Common myeloid progenitor, CD34-positive (primary cell): ENCODE measurements at places on chromosomes 1 and 21.
A peak's percentile ranks its signal among the peaks of the same experiment; 100 is the strongest.

GRCh38 chr1:211938561-211938997 lies 96.8 kb downstream of the INTS7 start:
- H3K4me1 ChIP-seq: peaks cover 8% of the 10 kb centered on the region
- peak overlapping the region; percentile 80 for H3K4me3 ChIP-seq
- H3K36me3 ChIP-seq: no peaks in the 10 kb centered on the region

- no peak overlapping the region for H3K27ac ChIP-seq
- no peaks in the 10 kb centered on the region for H3K4me1 ChIP-seq
- H3K27me3 ChIP-seq: no peaks in the 10 kb centered on the region
- H3K4me3 ChIP-seq: no peak overlapping the region
- no peak for DNase-seq
Observed at GRCh38 chr1:11520531-11521233, 41.7 kb downstream of the DISP3 start.

- H3K27me3 ChIP-seq: no peaks in the 10 kb centered on the region
- no peak for DNase-seq
- H3K4me3 ChIP-seq: no peak overlapping the region
- peaks cover under 1% of the 10 kb centered on the region for H3K4me1 ChIP-seq
Observed at GRCh38 chr1:16927256-16927655, 5.5 kb downstream of the CROCC start.

DNA sequence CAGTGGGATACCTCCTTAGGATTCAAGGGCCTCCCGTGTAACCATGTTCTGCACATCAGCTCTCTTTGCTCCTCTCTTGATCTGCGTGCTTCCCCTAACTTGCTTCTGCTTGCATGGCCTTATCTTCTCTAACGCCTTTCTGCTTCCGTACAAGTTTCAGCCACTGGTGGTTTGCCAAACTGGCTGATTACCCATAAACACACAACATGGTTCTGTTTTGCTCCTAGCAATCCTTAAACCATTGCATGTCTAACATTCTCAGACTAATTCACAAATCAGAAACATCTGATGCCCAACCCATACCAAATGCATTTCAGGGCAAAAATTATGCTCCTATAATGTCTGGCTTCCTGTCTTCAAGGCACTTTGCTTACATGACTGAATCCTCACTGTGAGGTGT lies 166.4 kb downstream of the PBX1 start:
- no peaks in the 10 kb centered on the region for H3K36me3 ChIP-seq
- peaks cover 18% of the 10 kb centered on the region for H3K27me3 ChIP-seq
- H3K27ac ChIP-seq: no peak overlapping the region

DNA sequence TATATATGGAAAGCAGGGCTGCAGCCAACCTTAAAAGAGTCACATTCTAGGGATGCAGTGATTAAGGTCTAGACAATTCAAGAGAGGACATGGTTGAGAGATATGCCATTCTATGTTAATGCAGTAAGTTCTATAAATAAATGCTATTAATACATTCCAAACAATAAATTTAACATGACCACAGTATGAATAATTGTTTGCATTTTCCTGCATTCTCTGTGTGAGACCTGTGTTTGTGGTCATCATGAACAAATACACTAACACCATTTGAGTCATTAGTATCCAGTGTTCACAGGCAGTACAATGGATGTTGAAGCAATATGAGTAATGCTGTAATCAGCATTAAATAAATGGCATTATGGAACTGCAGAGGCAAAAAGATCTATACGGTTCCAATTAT lies 5.5 kb upstream of the ZRANB2 start:
- H3K27ac ChIP-seq: no peak overlapping the region
- H3K4me1 ChIP-seq: no peaks in the 10 kb centered on the region

DNA sequence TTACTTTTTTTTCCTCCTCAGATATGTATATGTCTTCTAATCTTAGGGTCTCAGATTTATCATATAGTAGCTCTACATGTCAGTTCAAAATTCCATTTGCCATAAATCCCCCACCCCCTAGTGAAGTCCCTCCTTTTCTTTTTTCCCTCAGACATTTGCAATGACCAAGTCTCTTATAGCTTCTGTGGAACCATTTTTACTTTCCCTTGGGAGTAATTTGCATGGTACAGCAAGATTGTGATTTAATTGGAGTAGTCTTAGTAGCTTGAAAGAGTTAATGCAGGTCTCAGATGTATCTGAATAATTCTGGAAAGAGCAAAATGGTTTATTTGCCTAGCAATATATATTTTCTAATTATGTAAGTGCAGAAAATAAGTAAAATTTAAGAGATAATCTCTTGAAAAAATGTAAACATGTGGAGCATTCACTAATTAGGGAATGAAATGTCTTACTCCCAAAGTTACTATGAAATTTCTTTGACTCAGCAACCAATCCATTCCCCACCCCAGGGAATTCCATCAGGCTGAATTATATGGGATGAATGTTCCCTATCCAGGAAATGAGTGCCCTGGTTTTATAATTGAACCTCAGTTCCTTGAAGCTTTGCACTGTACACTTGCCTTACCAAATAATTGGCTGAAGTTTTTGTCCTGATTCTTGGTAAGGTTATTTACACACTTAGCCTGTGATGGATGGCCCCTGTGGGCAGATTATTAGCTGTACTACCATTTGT lies 267.0 kb downstream of the DNM3 start:
- H3K4me1 ChIP-seq: peaks cover 6% of the 10 kb centered on the region
- H3K27ac ChIP-seq: peak overlapping the region; percentile 56
- peak overlapping the region; percentile 34 for H3K4me3 ChIP-seq

DNA sequence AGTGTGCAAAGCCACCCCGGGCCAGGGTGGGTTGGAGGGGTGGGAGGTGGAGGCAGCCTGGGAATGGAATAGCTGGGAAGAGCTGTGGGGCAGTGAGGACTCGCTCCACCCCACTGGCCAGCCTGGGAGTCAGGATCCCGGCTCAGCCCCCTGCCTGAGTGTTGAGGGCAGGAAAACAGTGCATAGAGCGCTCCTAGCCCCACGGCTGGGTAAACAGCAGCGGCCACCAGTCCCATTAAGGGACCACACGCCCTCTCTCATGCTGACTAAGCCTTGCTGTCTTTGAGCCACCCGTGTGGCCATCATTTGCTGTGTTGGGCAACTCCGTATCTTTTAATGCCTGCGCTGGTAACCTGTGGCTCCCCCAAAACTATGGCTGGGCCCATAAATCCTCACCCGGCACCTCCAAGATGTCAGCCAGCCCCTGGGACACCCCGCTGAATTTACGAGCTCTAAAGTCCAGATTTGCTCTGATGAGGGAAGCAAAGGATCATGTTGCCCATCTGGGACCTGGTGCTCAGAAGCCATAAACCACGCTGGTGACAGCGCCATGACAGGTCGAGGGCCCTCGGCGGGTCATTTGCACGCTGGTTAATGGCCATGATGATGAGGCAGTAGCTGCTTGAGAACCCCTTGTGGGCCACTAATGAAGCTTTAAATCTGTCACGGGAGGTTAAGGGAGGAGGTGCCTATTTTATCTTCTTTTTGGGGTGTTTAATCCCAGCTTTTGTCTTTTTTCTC lies 34.9 kb downstream of the SYF2 start:
- no peaks in the 10 kb centered on the region for H3K36me3 ChIP-seq
- no peak overlapping the region for H3K4me3 ChIP-seq
- no peak for DNase-seq
- H3K27me3 ChIP-seq: no peaks in the 10 kb centered on the region
- no peak overlapping the region for H3K27ac ChIP-seq

DNA sequence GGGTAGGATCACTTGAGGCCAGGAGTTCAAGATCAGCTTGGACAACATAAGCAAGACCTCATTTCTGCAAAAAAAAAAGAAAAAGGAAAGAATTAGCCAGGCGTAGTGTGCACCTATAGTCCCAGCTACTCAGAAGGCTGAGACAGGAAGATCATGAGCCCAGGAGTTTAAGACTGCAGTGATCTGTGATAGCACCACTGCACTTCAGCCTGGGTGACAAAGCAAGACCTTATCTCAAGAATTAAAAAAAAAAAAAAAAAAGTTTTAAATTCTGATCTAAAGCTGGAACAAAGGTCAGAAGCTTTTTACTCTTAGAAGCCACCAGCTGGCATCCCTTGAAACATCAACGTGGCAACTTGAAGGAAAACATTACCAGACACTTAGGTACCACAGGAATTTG lies 45.3 kb downstream of the HENMT1 start:
- H3K4me3 ChIP-seq: no peak overlapping the region
- H3K36me3 ChIP-seq: peaks cover 8% of the 10 kb centered on the region
- no peaks in the 10 kb centered on the region for H3K27me3 ChIP-seq
- DNase-seq: no peak
- no peak overlapping the region for H3K27ac ChIP-seq

DNA sequence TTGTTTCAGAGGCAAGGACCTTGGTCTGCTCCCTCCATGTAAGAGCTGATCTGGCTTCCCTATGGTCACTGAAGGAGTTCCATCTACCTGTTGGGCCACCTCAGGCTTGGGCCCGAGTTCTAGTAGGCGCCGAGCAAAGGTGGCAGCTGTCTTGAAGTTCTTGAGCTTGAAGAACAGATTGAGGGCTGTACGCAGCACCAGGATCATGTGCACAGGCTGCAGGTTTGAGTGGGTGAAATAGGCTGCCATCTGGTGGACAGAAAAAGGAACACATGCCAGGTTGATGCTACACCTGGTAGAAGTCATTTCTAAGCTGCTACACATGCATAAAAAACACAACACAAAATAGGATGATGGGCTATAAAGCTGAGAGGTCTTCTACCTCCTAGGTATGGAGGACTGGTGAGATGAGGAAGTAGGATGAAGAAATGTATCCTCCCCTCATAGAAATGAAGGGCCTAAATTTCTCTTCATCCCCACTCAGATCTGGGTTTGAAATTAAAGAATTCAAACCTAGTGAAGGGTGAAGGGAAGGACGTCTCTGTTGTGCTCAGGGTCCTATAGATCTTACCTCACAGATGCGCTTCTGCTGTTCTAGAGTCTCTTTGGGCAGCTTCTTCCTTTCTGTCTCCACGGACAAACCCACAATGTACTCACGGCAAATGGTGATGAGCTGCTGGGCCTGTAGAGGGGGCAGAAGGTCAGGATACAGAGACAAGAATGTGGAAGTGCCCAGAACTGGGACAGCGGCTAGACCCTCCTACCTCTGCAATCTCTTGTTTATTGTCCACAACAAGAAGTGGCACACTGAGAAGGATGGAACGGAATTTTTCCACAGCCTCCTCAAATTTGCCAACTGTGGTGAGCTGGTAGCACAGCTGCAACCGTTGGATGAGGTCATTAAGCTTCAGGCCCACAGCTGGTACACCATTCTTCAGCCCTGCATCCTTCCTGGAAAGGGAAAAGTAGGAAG lies 6.6 kb upstream of the PEX19 start:
- DNase-seq: peak; percentile 90
- H3K27me3 ChIP-seq: no peaks in the 10 kb centered on the region

DNA sequence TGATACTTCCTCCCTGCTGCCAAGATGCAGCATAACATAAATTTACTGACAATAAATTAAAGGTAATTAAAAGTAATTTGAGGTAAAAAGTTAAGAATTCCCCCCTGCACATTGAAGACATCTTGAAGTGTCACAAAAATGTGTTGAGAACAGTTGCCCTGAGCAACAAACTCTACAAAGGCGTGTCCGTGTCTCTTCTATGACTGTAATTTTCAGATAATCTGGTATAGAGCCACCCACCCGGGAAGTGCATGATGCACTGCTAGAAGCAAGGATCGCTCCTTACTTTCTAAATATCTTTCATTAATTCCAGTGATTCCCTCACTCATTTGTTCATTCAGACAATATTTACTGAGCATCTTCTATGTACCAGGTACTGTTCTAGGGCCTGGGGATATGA lies 11.0 kb upstream of the CASQ1 start:
- no peaks in the 10 kb centered on the region for H3K4me1 ChIP-seq
- H3K36me3 ChIP-seq: no peaks in the 10 kb centered on the region
- no peak overlapping the region for H3K27ac ChIP-seq
- DNase-seq: no peak
- H3K27me3 ChIP-seq: no peaks in the 10 kb centered on the region

DNA sequence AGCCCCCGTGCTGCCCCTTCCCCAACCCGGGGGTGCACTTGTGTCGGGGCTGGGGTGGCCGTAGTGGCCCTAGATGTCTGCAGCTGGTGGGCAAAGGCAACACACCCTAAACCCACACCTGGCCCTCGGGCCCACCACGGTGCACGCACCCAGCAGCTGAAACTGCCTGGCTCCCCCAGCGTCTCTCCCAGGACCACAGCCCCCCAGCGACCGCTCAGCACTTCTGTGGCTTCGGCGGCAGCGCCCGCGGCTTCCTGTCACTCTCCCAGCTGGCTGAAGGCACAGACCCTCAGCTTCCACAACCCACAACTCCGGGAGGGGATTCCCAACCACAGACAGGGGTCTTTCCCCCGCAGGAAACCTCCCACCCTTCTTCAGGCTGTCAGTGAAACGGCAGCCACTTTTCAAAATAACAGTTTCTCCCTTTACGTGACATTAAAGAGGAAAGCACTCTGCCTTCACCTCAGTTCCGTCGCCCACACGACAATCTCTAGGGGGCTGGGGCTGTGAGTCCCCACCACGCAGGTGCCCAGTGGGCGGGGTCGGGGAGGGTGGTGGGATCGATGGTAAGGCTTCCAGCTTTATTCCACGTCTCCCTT lies 40.7 kb upstream of the COL6A2 start:
- H3K27ac ChIP-seq: no peak overlapping the region
- no peaks in the 10 kb centered on the region for H3K36me3 ChIP-seq
- H3K27me3 ChIP-seq: no peaks in the 10 kb centered on the region
- H3K4me3 ChIP-seq: no peak overlapping the region
- H3K4me1 ChIP-seq: peaks cover 32% of the 10 kb centered on the region

DNA sequence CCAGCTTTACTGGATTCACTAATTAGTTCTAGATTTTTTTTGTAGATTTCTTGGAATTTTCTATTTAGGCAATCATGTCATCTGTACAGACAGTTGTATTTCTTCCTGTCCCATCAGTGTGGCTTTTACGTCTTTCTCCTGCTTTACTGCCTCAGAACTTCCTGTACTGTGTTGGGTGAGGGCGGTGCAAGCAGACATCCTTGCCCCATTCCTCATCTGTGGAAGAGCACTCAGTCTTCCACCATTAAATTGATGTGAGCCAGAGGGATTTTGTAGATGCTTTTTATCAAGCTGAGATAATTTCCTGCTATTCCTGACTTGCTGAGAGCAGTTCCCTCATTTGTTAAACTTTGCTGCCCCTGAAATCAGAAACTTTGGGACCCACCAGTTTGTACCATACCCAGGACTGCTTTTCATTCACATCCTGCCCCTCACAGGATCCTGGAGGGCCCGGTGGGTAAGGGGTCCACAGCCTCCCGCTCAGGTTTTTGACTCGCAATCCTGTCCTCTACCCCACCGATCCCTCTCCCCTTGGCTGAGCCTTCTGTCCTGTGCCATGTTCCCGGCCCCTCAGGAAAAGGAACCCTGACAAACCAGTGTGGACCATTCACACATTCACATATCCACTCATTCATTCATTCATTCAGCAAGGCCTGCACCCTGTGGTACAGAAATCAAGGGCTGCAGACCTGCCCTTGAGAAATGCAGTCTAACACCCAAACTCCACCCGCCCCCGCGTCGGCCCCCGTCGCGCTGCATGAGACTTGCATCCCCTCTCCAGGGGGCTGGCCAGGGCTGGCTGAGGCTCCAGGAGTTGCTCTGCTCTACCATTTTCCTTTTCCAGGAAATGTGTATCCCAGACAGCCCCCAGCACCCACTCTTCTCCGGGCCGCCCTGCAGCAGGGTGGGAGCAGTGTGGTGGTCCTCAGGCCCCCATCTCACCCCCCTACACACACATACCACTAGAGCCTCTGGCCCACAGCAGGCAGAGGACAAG lies 246.5 kb upstream of the VAMP3 start:
- H3K27me3 ChIP-seq: no peaks in the 10 kb centered on the region
- H3K27ac ChIP-seq: no peak overlapping the region
- H3K36me3 ChIP-seq: no peaks in the 10 kb centered on the region
- no peak overlapping the region for H3K4me3 ChIP-seq
- DNase-seq: no peak
